ENCODE measurements at places on chromosomes 1 and 21. TPM values are rescaled to one million over a fixed set of nuclear protein-coding genes. Genes with fewer than 3 reads are reported as not detected.
A peak's percentile ranks its signal among the peaks of the same experiment; 100 is the strongest.

GRCh38 chr1:119884711-119885110 is 11.6 kb downstream of the ADAM30 start:
- DNase-seq: no peak

DNA sequence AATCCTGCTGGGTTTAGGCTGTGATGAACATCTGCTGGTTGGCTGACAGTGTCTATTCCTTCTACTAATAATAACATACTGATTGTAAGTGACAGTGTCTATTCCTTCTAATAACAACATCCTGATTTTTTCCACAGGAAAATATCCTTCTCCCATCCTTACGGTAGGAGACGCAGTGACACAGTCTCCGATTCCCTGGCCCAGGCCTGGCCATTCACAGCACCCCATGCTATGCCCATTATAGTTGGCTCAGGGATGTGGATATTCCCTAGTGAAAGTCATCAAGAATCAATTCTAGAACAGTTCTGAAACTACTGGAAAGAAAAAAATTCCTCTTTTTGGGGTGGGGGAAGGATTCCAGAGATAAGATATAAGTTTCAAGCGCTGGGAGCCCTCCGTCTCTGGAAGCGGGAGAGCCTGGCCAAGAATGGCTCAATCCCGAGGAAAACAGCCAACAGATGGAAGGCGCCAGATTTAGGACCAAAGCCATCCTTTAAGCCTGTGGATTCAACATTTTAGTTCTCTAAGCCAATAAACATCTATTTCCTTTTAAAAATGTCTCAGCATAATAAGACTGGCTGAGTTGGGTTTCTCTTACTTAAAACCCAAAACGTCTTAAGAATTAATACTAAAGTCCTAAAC is 88.6 kb downstream of the GPATCH2 start:
- no peak for DNase-seq

OR2AK2 gene
- total RNA-seq: not detected

DNA sequence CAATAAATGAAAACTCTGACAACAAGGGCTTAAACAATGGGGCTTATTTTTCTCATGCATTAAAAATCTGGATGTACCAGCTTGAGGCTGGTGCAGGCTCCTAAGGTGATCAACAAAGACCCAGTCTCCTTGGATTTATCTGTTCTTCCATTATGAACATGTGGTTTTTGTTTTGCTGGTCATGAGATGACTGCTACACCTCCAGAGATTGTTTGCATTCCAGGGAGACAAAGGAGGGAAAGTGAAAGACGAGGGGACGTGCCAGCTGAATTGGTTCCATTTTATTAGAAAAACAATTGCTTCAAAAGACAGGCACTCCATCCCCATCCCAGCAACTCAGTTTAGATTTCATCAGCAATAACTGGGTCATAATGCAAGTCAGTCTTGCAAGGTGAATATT is 90.9 kb upstream of the KCNK1 start:
- no peak for DNase-seq

RGS18 gene
- total RNA-seq: not detected

GRCh38 chr1:35935442-35936388 is 4.8 kb downstream of the AGO3 start:
- DNase-seq: no peak

GRCh38 chr1:3107201-3107600 is 38.2 kb downstream of the PRDM16 start:
- no peak for DNase-seq

GRCh38 chr1:27269276-27269675 is 34.8 kb downstream of the WDTC1 start:
- no peak for DNase-seq

DNA sequence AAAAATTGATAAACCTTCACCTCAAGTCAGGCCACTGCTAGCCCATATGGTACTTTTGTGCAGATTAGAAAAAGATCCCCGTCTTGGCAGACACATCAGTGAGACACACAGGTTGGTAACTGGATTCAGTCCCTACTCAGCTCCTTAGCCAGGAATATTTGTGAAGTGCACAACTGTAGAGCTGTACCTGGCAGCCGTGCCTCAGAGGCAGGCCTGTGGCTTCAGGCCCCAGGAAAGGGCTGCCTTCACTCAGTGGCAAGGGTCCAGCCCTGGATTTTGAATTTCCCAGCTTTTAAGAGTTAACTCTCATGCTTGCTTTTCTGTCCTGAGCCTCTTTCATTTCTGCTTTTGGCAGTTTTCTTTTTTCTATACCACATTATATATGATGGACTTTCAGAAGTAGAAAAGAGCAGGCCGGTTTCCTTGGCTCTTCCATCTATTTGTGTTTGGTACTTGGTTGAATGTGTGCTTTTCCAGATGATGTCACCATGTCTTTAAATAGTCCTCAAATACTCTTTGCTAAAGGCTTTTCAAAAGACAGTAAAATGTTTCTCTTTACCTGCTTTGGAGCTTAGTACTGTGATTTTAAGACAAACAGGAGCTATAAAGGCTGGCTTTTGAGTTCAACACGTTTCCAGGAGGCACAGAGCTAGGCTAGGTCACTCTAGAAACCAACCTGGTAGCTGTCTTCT is 186.6 kb downstream of the AK5 start:
- no peak for DNase-seq

GBP7 gene
- total RNA-seq: not detected

- DNase-seq: no peak
Measured at GRCh38 chr1:59552007-59552406, 255.1 kb downstream of the FGGY start.

DNA sequence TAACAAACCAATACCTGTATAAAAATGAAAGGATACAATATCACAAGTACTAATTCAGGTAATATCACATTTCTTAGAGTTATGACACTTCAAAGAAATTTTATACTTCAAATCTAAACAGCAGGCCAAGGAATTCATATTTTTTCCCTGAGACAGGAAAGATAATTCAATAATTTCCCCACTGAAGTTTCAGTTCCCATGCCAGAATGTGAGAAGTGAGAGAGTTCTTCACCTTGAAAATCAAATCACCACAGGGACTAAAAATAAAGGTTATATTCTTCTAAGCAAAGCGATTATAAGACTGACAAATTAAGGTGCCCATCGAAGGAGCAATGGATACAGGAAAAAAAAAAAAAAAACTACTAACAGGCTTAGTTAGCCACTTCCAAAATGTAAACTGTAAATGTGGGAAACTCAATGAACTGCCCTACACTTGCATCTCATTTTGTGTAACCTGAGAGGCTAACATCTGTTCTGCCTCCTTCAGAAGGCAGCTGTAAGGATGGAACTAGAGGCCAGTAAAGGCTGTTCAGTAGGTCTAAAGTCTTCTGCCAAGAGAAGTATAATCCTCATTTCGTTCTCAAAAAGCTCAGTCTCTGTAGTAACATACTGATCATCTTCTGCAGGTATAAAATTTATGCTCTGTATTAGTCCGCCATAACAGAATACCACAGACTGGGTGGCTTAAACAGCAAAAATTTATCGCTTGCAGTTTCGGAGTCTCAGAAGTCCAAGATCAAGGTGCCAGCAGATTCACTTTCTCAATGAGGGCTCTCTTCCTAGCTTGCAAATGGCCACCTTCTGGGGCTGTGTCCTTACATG is 127.8 kb downstream of the RERE start:
- DNase-seq: no peak

DNA sequence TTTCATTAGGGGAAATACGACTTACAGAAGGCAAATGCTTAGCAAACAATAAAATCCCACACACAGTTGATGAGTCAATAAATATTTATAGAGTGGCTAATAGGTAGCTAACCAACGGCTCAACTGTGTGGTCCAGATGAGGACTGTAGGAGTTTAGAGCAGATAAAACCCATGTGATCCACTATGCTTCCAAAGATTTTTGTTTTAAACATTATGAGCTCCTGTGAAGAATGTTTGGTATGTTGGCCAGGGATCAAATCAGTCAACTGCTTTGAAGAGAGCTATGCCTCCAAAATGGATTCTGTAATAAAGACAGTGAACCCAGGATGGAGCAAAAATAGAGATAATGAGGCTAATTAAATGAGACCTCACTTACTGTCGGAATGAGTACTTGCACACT is 72.3 kb upstream of the COL11A1 start:
- DNase-seq: peak; percentile 24

DNA sequence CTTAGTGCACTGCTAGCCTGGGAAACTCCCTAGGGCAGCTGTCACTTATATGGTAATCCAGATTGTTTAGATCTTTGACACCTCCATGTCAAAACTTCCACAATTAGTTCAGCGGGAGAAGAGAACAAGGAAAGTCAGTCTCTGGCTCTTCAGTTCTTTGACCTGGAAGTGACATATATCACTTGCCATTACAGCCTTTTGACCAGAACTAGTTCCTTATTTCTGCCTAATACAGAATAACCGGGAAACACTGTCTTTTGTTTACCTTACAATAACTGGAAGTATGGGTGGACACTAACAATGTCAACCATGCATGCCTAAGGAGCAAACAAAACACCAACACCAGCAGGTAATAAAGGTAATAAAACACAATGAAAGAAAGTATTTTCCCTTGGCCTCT is 68.3 kb downstream of the C4BPA start:
- no peak for DNase-seq

FALEC gene
- total RNA-seq: not detected

GRCh38 chr1:180953291-180954004 is 40.8 kb downstream of the KIAA1614 start:
- DNase-seq: peak; percentile 34

SLC30A10 gene
- total RNA-seq: not detected

NBPF10 gene
- total RNA-seq: 1.4 TPM

- peak; percentile 52 for DNase-seq
Measured at GRCh38 chr1:239386453-239387303, at the start of gene CHRM3. CHRM3 (plus strand) TSS chr1:239386568; CDS start chr1:239907452, 520,884 bp downstream.

DNA sequence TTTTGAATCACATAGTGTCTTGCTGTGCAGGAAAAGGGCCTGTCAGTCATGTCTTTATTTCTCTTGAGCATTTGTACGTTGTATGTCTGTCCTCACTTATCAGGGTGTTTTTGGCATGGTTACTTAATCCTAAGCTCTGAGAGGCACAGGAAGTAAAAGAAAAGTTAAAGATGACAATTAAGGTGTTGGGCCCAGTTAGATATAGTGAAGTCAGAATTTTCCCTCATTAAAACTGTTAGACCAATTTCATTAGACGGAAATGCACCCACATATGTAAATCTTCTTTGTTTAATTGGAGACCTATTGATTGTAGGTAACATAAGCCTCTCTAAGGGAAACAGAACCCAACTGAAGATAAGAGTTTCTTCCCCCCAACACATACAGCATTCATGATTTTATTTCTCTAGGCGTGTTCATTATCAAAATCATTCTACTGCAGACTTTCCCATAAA is 21.9 kb downstream of the NFIA start:
- no peak for DNase-seq

DNA sequence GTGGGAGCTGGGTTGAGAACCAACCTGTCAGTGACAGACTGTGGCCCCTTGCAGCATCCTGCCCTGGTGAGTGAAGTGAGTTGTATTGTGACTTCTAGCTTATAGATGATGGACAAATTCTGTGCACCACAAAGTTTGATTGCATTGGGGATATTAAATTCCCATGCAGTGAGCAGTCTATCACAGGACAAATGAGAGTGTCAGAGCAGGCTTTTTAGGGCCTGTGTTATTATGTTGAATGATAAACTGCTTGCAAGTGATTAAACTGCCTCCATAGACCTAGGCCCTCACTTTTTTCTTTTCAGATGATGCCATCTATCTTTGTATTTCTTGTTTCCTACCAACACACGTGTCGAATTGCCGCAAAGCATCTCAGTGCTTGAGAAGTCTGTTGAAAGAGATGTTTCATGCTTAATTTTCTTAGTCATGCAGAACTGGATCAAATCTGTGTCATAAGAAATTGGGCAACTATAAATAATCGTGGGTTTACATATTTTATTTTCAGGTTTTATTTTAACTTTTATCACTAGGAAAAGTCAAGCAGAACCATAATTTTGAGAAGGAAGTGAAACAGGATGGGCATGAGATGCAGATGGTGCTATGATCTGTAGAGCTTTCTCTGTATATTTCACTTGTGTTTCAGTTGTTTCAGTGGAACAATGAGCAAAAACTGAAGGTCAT is 199.2 kb downstream of the S1PR1 start:
- DNase-seq: no peak

GRCh38 chr1:183956559-183957188 is 80.9 kb downstream of the COLGALT2 start:
- peak; percentile 87 for DNase-seq

GRCh38 chr1:234933475-234933874 is 195.2 kb downstream of the TOMM20 start:
- DNase-seq: peak; percentile 82

DNA sequence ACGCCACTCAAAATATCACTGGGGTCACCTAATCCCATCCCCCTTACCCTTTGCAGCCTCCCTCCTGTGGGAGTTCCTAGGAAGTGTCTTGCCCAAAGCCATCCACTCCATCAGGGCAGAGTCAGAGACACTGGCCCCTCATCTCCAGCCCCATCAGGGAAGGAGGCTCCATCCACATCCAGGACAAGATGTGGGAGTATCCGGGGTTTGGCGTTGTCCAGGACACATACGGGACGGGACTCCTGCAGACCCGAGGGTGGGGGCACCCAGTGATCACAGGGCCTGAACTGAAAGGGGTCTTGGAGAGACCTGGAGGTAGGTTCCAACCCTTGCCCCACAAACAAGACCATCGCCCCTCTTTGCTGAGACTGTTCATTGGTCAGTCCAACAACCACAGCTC is 348.2 kb downstream of the MATN1 start:
- no peak for DNase-seq
